ENCODE measurements at places on chromosomes 1 and 21.

DNA sequence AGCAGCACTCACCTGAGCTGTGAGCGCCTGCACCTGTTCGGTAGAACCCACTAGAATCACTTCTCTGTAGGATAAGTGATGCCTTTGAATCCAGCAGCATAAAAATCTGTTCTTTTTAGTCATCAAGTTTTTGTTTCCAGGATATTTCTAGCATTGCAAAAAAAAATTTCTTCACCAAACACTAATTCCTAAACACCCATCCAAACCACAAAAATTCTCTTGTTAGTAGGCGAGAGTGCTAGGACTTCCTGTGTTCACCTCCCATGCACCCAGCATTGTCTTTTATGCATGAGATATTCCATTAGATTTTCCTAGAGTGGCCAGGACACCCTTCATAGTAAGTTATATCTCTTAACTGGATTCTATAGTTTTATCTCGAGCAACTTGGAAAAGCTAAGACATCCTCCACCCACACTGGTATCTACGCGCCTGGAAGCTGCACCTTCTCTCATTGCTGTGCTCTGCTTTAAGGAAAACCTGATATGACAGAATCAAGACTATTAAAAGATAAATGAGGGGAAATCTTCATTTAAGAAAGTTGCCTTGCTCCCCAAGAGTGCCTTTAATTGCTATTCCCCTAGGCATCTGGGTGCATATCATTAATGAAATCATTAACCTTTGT, 12.3 kb downstream of the SERTAD4 start:
- DNase-seq, result no peak

DNA sequence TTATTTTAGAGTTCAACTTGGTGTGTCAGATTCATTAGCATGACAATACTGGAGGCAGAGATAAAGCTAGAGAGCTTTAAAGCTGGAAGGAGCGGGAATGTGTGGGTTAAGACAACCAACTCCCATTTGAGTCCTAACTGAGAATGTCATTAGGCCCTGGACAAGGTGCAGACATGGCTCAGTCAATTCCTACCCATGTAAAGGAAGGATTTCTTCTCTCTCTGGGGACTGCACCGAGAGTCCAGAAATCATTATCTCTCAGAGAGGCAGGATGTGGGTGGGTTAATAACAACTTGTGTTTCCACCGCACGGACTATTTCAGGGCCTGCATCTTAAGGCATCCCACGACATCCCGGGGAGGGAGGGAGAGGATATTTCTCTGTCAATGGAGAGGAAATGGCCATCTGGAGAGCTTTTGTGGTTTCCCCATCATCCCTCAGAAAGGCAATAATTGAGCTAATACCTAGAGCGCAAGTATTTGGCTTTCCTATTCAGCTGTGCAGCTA, 46.7 kb upstream of the SARS1 start:
- DNase-seq, result no peak

- no peak for DNase-seq
Measured at GRCh38 chr1:208061632-208062031, 150.7 kb upstream of the CD34 start.

GRCh38 chr1:171433451-171433850, 51.9 kb upstream of the PRRC2C start:
- DNase-seq, result no peak

- DNase-seq, result no peak
Measured at GRCh38 chr1:232529747-232530146, 100.2 kb downstream of the SIPA1L2 start.

- DNase-seq, result no peak
Measured at GRCh38 chr1:26459573-26460031, 12.6 kb upstream of the HMGN2 start.

DNA sequence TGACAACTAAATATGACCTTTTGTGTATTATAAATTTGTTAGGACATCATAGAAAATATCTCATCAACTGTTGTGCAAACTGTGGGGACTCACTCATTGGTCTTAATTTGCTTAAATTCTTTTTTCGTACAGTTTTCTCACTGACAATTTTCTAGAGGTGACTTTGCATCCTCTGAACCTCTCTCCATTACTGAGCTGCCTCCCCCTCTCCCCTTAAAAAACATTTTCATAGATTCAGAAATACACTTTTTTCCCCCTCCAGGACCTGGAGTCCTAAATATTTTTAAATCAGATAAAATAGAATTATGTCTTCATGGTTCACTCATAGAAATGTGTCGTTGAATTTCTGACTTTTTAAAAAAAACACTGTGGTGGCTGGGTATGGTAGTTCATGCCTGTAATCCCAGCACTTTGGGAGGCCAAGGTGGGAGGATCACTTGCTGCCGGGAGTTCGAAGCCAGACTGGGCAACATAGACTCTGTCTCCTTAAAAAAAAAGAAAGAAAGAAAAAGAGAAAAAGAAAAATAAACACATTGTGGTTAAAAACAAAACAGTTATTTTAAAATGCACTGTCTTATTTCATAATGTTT, 1.5 kb downstream of the CNST start:
- no peak for DNase-seq

DNA sequence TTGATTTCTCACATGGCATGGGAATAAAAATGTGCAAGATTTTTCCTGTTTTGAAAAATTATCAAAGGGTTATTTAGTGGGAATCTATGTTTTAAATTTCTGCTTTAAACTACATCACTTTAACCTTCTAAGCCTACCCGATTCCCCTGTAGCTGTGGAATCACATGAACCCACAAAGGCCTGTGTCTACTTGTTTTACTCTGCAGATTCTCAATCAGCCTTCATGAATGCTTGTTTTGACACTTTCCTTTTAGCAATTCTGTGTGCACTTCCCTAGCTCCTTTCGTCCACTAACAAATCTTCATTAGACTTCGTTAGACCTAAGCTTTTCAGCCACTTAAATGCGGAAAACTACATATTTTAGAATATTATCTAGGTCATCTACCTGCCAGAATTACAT, 56.0 kb upstream of the C1orf21 start:
- DNase-seq, result no peak

- DNase-seq, result no peak
Measured at GRCh38 chr1:21323091-21323490, 32.8 kb upstream of the ECE1 start.

DNA sequence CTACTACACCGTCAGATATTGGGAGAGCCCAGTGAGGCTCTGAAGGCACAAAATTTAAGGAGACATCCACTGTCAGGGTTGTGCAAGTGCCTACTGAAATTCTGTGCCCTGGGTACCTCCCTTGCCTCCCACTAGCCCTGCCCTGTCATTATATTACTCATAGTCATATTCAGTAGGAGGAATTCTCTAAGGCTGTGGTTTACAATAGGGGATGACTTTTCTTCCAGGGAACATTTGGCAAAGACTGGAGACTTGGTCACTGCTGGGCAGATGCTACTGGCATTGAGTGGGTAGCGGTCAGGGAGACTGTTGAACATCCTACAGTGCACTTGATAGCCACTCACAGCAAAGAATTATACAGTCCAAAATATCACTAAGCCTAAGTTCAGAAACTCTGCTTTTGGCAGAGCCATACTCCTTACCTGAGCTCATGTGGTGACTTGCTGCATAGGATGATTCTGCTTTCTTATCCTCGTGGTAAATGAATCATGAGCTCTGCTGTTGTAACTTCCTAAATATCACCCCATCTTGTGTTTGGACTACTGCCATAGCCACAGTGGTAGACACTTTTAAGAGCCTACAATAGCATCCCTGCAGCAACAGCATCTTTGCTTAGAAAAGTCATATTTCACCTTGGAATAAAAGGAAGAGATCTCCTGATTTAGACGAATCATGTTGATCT, 563.4 kb upstream of the PLXNA2 start:
- no peak for DNase-seq

DNA sequence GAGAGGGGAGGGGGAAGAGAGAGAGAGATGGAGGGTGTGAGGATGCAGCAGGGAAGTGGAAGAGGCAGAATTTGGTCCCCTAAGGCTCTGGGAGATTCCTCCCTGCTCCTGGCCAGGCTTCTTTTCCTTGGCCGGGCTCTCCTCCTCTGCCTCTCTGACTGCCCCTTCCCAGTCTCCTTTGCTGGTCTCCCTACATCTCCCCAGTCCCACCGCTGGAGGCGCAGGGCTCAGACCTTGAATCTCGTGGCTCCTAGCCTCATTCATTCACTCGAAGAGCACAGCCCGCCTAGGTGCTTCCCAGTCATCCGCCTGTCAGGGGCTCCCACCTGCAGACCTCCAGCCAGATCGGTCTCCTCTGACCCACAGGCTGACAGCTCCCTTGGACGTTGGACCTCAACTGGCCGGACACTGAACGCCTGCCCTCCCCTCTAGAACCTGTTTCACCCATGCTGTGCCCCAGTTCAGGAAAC, 76.5 kb downstream of the VWA5B1 start:
- no peak for DNase-seq
